ENCODE measurements at places on chromosomes 13 and 19.

- no peak for DNase-seq
Observed at GRCh38 chr13:34070544-34071303, 252.8 kb downstream of the RFC3 start.

GRCh38 chr13:110463871-110464510 lies 97.5 kb downstream of the RAB20 start:
- no peak for DNase-seq

GRCh38 chr19:53818756-53819155 lies 5.4 kb downstream of the NLRP12 start:
- DNase-seq = no peak

GRCh38 chr19:2716722-2717637 lies 4.2 kb downstream of the DIRAS1 start:
- DNase-seq = no peak

GRCh38 chr13:48511621-48512230 lies 21.2 kb downstream of the RCBTB2 start:
- no peak for DNase-seq

DNA sequence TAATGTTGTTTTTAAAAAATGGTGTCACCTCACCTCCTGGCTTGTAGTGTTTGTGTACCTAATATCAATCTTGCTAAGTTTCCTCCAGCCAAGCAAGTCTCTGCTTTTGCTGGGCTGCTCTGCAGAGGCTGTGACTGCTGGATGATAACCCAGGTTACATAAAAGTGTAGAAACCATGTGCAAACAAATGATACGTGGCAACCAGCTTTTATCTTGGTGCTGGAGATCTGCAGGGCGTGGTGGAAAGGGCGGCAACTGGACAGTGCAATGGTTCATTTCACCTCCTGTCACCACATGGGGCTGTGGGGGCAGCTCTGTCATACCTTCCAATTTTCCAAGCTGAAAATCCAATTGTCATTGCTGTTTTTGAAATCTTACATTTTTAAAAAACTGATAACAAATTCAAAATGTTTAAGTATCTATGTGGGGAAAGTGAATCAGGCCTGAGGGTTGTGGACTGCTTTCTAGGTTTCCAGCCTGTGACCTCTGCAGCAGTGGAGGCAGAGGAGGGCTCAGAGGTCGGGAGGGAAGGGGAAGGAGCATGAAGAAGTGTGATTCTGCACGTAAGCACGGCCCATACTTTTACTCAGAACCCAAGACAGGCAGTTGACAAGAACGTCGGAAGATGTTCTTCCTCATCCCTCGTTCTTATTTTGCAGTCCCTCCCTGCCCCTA lies 9.7 kb downstream of the GPR42 start:
- DNase-seq = no peak

GRCh38 chr13:42384265-42384664 lies 112.3 kb downstream of the AKAP11 start:
- DNase-seq = no peak

- DNase-seq = no peak
Observed at GRCh38 chr13:59478908-59479307, 684.8 kb downstream of the DIAPH3 start.

DNA sequence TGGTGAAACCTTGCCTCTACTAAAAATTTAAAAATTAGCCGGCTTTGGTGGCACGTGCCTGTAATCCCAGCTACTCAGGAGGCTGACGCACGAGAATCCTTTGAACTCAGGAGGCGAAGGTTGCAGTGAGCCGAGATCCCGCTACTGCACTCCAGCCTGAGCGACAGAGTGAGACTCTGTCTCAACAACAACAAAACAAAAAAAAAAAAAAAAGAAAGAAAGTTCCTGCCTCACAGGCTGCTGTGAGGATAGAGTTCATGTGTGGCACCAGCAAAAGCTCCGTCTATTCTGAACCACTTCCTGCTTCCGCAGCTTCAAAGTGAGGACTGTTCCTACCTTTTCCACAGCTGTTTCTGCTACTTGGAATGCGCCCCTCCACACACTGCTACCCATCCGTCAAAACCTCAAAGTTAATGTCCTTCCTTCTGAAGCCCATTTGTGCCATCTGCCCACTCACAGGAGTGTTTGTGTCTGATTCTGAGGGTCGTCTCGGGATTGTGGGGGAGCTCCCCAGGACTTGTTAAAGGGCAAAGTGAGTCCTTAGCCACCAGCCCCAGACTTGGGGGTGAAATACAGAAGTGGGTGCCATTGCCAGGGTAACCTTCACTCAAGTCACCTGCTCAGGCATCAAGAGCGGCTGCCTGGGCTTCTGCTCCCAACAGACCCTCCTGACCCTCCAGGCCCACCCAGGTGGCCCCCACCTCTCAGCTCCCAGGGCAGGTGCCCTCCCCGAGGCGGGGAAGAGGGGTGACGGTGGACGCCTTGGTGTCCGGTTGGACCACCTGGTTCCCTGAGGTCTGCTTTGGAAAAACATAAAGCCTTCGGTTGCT lies 2.9 kb downstream of the MFSD12 start:
- DNase-seq = no peak

DNA sequence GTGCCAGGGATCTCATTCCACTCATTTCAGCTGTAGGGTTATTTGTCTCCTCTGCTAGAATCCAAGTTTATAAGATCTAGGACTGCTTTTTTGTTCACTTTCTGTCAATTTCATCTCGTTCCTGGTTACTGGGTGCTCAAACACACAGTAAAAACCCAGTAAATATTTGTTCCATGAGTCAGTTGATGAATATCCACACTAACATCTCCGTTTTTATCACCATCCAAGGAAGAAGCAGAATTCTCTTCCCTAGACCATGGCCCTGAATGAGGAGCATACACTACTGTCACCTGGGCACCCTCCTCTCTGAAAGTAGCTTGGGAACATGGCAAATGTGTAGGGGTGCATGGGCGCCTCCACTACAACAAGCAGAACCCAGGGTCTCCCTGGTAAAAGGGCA lies 390.8 kb downstream of the FOXO1 start:
- no peak for DNase-seq

GRCh38 chr19:18966307-18966706 lies 25.3 kb upstream of the HOMER3 start:
- DNase-seq = no peak

- DNase-seq = no peak
Observed at GRCh38 chr13:29563941-29564340, 31.5 kb downstream of the SLC7A1 start.

DNA sequence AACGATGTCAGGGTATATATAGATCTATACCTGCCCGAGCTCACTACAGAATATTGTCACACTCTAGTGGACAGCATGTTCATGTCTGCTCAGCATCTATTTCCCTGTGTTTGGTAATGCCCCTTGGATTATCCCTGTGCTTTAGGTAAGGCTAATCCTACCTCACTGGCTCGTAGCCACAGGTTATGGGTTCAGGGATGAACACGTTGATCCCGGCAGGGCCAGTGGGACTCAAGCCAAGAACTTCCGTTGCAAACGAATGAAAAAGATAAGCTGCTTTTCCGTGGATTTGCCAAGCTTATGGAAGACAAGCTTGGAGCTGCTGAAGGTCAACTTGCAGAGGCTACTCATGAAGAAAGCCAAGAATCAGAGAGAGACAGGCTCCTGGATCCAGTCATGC lies 400.0 kb upstream of the TSHZ3 start:
- no peak for DNase-seq

DNA sequence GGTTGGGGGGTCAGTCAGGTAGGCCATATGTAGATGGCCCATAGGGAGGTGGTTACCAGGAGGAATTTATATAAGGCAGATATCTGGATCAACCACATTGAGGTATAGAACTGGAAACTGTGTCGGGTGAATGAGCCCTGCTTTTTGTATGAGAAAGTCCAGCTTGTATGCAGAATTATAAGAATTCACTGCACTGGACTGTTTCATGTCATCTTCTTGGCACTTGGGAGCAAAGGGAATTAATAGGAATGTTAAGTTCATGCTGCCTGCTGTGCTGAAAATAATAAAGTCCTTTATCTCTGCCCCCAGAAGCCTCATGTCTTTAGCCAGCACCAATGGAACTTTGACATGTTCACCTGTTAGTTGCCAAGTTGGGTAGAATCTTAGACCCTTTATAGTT lies 12.3 kb downstream of the BORA start:
- DNase-seq = no peak

Measured in NCI-H187 (cell line).